Fibroblast of the conjunctiva (primary cell): ENCODE measurements at places on chromosomes 2 and 18.

DNA sequence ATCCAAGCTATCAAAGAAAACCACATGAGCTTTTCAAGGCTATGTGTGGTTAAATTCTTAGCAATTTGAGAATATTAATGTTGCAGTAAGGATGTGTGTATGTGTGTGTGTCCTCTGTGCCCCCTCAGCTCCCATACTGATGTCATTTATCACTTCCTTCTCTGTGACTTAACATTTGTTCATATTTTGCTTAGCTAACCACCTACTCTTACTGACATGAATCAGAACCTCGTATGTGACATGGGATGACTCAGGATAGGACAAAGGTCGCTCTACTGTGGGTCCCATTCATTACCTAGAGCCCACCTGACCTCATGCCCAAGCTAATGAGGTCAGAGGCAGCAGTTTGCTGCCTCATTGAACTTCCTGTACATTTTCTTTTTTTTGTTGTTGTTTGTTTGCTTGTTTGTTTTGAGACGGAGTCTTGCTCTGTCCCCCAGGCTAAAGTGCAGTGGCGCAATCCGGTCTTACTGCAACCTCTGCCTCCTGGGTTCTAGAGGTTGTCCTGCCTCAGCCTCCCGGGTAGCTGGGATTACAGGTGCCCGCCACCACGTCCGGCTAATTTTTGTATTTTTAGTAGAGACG lies 36.3 kb downstream of the MOGAT1 start:
- DNase-seq: no peak

GRCh38 chr2:203636588-203637470 lies 69.6 kb upstream of the CD28 start:
- DNase-seq: no peak

DNA sequence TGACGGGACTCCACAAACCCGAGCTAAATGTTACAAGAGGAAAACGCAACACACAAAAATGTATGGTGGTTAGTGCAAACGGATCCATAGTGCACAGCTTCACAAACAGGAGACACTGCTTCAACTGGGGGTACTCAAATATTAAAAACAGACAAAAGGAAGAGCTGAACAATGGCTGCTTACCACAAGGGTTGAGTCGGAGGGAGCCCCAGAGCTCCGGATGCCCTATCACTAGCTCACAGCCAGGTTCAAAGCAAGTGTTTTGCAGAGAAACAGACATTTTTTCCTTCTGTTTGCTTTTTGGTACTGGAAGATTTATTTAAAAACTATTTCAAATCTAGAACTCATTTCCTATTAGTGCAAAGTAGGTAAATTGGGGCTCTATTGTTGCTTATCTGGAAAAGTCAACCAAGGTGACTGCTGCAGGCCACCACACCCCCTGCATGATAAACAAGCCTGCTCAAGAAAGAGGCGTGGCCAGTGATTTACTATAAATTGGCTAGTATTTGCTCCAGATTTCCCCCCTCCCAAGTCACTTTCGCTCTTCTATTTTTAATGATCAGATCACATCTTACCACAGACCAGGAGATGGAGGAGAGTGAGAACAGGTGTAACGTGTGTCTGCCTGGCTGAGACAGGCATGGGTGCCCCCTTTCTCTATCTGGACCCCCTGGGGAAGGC lies 46.5 kb downstream of the ZAP70 start:
- no peak for DNase-seq

DNA sequence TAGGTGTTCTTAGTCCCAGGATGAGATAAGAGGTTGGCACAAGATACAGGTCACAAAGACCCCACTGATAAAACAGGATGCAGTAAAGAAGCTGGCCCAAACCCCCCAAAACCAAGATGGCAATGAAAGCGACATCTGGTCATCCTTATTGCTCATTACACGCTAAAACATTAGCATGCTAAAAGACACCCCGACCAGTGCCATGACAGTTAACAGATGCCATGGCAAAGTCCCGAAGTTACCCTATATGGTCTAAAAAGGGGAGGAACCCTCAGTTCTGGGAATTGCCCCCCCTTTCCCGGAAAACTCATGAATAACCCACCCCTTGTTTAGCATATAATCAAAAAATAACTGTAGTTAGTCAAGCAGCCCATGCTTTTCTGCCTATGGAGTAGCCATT lies 251.1 kb downstream of the SLC4A3 start:
- DNase-seq: no peak

- no peak for DNase-seq
Observed at GRCh38 chr2:43159797-43160196, 66.6 kb downstream of the ZFP36L2 start.

DNA sequence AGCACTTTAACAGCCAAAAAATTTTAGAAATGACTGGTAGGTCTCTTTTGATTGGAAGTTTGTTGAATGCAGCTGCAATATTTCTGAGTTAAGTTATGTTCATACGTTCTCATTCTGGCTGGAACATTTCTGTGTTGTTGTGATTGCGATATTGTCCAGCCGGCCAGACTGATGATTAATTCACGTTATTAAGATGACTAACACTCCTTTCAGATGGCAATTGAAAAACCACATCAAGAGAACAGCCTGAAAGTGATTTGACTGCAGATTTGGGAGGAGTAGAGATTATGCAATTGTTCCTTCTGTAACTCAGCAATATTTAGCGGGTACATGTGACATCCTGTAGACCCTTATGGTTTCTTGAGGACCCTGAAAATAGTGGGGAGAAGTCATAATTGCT lies 133.7 kb downstream of the FBXO15 start:
- peak; percentile 50 for DNase-seq

DNA sequence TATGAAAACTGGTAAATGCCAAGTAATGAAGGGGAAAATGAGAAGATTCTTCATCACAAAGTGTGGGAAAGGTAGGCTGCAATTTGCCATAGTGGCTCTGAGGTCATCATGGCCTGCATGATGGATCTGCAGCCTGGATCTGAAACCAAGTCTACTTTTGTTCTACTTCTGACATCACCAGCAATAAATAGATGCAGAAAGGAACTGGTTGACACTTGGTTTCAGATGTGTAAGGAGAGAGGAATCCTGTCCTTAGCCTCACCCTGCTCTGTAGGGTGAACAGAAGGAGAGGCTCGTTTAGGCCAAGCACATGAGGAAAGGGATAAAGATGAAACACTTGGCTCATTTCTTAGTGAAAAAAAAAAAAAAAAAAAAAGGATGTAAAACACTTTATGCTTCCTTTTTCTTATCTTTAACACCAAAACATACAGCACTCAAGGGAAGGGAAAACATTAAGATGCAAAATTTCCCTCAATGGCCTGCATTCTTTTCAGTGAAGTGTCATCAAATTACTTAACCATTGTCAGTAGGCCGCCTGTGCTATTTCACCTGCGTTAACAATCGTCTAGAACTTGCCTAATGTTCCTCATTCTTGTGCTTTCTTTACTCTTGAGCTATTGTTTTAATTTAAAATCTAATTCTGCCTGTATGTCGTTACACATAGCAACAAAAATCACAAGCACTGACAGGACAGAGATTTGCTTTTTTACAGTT lies 3.9 kb downstream of the NEB start:
- no peak for DNase-seq

DNA sequence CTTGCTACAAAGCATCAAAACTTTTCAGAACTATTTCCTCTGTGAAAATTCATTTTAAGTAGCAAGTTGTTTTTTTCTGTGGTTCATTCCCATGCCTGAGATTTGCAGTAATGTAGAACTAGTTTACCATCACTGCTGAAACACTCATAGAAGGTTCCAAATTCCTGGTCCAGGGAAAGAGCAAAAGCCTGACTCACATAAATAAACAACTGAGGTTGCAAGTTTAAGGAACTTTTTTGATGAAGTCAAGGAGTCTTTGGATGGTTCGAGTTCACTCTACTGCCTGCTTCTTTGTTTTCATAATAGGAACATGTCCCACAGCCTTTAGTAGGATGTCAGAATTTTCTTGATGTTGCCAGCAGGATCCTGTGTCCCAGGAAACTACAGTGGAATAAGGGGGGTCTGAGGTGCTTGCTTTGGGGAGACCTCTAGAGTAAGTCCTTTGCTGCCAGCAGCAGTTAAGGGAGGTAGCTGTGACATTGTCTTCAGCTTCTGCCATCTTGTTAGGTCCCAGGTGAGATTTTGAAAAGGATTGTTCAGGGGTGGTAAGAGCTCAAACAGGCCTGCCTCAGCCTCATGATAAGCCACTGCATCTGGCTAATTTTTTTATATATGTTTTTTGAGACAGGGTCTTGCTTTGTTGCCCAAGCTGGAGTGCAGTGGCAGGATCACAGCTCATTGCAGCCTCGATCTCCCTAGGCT lies 43.9 kb downstream of the ACSL3 start:
- peak; percentile 58 for DNase-seq

- DNase-seq: no peak
Observed at GRCh38 chr2:152874955-152875354, 156.5 kb downstream of the ARL6IP6 start.

DNA sequence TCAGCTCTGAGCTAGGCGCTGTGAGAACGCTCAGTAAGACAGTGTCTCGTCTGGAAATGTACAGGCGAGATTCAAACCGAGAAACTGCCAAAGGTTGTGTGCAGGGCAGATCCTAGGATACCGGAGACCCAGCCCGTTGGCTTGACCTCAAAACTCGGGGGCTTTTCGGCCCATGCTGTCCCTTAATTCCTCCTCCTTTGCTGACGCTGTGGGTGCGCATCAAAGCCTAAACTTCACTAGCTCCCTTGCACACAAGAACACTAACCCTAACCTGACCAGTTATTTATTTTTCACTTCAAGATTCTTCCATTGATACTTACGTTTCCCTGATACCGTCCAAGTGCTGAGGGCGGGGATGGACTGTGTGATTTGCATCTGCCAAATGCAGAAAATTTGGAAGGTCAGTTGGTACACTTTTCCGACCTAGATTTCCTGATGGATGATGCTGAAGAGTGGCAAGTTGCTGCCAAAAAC lies 1.0 kb upstream of the AAK1 start:
- no peak for DNase-seq

DNA sequence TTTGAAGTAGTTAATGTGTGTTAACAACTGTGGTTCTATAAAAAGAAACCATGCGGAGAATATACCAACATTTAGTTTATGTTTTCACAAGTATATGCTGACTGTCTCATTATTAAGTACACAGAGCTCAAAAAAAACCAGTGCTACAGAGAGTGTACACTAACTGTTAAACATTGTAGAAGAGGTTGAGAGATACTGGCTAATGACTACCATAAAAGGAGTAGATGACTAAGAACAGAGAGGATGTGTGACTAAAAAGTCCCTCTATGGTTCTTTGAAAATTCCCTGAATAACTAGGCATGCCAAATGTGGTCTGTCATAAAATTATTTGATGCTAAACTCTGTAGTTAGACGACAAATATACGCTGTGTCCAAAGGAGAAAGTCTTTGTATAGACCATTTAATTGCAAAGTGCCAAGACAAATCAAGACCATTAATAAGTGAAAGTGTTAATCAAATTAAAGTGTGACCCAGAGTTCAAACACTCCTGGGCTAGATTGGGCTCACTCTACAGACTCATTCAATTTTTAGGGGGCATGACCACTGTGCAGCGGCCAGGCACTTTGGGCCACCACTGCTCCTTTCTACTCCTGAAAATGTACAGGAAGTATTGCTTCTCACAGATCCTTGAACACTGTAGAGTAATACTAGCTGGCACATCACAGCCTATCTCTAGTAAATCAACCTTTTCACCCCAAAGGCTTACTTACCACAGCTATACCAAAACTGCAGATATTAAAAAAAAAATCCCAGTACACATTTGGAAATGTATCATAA lies 45.1 kb upstream of the SERTAD2 start:
- peak; percentile 8 for DNase-seq

DNA sequence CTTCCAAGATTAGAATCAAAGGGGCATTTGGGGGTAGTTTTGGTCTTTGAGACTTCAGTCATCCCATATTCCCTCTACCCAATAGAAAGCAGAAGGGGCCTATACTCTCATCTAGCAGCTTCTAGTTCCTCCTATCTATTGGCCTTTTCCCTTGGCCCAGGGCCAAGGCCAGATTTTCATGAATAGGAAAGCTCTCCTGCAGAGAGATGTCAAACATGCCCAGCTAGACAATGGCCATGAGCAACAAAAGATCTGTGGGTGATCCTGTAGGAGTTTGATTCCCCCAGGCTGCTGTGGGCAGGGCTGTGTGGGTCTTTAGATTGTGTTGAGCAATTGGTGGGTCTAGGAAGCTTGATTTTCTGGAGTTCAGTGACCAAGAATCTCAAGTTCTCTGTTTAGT lies 2.9 kb upstream of the ADCYAP1 start:
- DNase-seq: no peak

DNA sequence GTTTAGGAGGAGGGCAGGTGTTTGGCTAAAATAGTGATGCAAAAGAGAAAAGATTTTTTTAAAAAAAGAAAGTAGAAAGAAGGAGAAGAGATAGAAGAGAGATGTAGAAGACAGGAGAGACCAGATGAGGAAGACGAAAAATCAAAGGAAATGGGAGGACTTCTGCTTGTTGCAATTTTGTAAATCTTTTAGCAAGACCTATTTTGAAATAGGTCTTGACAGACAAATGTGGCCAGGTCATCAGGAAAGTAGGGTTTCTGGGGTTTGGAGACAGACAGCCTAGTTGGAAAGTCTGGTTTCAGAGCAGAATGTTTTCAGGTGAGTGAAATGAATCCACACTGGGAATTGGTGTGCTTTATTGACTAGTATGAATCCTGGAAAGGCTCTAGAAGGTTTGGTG lies 104.5 kb upstream of the CAVIN2 start:
- no peak for DNase-seq

- no peak for DNase-seq
Observed at GRCh38 chr2:32278478-32278853, 762 bp downstream of the YIPF4 start.

DNA sequence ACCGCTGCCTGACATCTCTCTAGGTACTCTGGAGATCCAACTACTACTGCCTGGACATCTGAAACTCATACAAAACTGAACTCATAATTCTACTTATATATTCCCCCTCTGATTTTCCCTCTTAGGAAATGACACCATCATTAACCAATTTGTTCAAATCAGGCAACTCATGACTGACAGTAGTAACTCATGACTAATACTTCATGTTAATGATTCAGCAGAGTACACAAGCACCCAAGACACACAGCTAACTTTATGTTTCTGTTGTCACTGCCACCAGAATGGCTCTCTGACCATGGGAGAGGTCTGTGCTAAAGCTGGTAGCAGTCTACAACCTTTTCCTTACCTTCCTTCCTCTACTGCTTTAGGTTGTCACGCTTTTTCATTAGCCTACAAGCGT lies 91.1 kb downstream of the ITSN2 start:
- DNase-seq: no peak

GRCh38 chr2:169129703-169130243 lies 60.4 kb downstream of the DHRS9 start:
- no peak for DNase-seq
